ENCODE measurements at places on chromosomes 11 and 22. TPM values are rescaled to one million over a fixed set of nuclear protein-coding genes. Genes with fewer than 3 reads are reported as not detected.
A peak's percentile ranks its signal among the peaks of the same experiment; 100 is the strongest.

- no peak for DNase-seq
Measured at GRCh38 chr11:73233692-73234470, 15.8 kb downstream of the P2RY2 start.

DNA sequence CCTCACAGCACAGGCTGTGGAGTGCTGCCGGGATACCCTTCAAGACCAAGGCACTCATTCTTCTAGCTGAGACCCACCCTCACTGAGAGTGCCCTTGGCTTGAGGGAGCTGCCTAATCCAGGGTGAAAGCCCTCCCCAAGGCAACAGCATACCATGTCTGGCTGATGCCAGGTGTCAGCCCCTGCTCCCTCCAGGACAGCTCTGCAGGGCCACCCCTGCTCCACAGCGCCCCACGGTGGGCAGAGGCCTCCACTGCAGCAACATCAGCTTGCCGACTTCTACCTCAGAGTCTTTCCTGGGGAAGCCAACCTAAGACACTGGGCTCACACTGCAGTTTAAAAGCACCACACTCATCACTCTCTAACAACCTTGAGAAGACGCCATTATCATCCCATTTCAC is 29.0 kb downstream of the TTLL1 start:
- DNase-seq: no peak

GRCh38 chr11:2584812-2585565 is 114.8 kb downstream of the KCNQ1OT1 start:
- DNase-seq: no peak

GRCh38 chr11:15327786-15328231 is 213.1 kb downstream of the INSC start:
- peak; percentile 75 for DNase-seq

GRCh38 chr11:104899226-104899625 is 966 bp upstream of the CASP12 start:
- DNase-seq: no peak

GRCh38 chr11:12827929-12828812 is 153.9 kb downstream of the TEAD1 start:
- DNase-seq: peak; percentile 87

DNA sequence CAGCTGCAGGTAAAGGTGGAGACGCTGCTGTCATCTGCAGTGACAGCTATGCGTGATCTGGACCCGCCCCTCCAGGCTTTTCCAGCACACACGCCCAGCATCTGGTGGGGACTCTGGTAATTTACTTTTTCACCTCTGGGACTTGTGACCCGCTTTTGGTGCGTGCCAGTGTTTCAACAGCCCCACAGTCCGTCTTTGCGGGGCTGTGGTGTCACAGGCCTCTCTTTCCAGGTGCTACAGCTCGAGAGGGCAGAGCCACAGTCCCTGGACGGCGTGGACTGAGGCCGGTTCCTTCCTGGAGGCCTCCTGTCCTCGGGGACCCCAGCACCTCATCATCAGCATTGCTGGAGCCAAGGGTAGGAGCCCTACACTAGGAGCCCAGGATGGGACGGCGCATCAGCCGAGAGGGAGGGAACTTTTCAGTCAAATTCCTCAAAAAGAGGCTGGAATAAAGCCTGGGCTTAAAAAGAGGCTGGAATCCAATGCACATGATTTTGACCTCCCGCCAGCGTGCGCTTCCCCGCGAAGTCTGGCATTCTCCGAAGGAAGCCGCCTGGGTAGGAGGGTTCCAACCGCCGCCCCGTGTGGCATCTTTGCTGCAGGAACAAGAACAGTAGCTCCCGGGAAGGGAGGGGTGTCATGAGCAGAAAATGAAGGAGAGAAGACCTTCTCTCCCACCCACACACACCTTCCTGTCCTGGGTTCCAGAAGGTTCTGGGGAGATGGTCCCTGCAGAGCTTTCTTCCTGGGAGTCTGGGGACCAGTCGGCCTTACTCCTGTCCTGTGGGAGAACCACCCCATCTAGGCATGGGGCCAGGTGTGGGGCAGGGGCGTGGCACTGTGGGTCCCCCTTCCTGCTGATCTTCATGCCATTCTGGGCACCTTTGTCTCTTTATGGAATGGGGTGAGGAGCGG is 25.7 kb upstream of the KRTAP5-7 start:
- DNase-seq: no peak

- no peak for DNase-seq
Measured at GRCh38 chr11:280706-281485, 2.7 kb downstream of the NLRP6 start.

GRCh38 chr11:88515002-88515401 is 177.5 kb upstream of the CTSC start:
- DNase-seq: no peak

DNA sequence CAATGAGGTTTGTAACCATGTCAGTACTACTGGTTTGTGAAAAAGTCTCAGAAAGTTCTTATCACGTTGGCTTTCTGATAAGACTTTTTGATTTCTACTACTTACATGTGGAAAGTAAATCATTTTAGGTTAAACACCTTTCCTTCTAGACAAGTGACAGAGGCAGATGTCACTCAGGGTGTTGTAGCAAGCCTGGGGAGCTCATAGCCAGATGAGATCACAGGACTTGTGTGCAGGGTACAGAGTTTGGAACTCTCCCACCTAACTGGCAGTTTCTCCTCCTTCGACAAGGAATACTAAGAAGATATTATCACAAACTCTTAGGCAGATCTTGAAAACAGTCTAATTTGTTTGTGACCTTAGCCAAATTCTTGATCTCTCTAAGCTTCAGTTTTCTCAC is 49.4 kb upstream of the PICALM start:
- DNase-seq: no peak

Gene DDTL
- 11.6 TPM for polyA plus RNA-seq

Gene FOLR1
- 50.8 TPM for polyA plus RNA-seq

Gene NECTIN1
- 41.0 TPM for polyA plus RNA-seq

Gene MAP6
- 8.6 TPM for polyA plus RNA-seq

Gene NELL1
- 2.6 TPM for polyA plus RNA-seq
